Left ventricle myocardium inferior (tissue), 1 donor: ENCODE measurements at places on chromosomes 3 and 15.

- DNase-seq = peak; percentile 71
Measured at GRCh38 chr3:177358091-177358976, 161.1 kb upstream of the TBL1XR1 start.

DNA sequence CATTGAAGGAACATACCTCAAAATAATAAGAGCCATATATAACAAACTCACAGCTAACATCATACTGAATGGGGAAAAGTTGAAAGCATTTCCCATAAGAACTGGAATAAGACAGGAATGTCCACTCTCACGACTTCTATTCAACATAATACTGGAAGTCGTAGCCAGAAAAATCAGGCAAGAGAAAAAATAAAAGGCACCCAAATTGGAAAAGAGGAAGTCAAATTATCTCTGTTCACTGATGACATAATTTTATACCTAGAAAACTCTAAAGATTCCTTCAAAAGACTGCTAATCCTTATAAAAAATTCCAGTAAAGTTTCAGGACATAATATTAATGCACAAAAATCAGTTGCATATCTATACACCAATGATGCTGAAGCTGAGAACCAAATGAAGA, 34.9 kb downstream of the SLC2A2 start:
- no peak for DNase-seq

DNA sequence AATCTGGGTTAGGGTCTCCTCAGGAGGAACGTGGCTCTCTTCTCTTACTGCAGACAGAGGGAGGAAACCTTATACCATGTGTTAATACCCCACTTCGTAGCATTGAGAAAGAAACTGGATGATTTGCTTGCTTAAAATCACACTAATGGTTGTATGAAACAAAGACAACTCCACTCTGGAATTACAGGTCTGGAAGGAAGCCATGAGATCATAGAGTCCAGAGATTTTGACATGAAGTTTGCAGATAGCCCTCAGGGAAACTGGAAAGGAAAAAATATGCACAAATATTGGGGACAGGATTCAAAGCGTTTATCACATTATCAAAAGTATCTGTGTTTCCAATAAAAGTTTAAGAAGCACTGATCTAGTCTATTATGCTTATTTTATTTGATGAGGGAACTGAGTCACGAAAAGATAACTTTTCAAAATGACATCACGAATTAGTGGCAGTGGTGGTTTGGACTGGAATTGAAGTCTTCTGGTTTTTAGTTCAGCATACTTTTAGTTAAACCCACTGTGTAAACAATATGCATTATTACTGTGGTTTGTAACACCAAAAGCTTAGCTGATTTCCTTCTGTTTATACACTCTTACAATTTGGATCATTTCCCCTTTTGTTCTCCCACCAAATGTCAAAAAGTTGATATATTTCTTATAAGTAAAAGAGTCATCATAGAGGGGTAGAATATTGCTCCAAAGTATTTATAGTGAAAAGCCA, 16.8 kb downstream of the FGF7 start:
- no peak for DNase-seq

DNA sequence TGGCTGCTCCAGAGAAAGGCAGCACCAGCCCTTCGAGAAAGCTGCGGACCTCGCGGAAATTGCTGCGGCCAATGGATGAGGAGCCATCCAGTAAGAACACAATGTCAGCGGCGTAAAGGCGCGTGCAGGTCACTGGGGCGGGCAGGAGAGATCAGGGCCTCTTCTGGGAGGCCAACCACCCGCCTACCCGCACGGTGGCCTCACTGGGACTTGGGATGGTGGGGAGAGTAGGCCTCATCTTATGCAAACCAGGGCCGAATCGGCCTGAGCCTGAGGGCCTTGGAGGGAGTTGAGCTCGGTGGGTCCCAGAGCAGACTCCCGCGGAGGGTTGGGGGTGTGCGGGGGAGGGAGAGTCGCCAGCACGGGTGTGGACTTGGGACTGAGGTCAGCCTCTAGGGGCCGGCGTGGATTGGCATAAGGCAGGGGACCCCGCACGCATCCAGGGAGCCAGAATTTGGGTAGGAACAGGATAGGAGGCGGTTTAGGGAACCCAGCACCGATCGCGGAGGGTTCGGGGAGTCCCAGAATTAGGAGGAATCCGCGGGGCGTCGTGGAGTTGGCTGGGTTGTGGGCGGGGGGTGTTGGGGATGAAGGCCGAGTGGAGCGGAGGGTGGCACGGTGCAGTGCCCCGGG, 596 bp downstream of the COL7A1 start:
- no peak for DNase-seq

DNA sequence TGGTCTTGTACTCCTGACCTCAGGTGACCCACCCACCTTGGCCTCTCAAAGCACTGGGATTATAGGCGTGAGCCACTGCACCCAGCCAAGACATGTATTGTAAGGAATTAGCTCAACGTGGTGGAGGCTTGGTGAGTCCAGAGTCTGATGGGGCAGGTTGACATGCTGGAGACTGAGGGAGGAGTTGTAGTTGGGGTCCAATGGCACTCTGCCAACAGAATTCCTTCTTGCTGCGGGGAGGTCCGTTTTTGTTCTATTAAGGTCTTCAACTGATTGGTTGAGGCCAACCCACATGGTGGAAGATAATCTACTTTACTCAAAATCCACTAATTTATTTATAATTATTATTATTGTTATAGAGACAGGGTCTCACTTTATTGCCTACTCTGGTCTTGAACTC, 30.1 kb downstream of the PLA2G4D start:
- no peak for DNase-seq

DNA sequence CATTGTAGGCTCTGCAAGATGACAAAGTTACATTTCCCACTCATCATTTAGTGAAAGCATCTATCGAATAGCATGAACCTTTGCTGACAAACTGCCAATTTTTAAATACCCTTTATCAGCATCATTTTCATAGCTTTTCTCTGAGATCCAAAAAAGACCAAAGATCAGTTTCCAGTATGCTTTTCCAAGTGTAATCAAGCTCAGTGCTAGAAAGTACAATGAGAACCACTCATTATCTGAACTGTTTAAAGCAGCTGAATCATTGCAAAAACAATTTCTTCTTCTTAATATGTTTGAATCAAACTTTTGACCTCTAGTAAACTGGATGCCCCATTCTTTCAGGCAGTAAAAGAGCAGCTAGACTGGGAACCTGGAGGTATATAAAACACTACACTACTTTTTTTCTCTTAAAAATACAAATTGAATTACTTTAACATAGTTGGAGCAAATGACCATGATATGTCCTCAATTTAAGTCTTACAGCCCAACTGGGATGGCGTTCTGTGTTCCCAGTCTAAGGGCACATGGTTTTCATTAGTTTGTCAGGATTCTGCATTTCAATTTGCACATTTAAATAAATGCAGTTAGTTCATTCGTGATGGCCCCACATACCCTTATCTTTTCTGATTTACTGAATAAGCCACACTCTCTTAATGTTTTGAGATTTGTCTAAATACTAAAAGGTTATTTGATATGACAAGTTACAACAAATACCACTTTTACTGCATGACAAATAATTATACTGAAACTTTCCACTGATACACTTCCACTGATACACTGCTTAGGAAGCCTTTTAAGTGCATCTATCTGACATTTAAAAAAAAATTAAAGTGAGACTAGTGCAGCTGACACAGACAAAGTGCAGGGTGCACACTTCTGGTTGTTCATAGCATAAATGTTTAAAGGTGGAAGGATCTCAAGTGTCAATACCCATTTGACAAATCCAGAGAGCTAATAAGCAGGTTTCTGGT, 146.0 kb upstream of the FRMD4B start:
- no peak for DNase-seq

- no peak for DNase-seq
Measured at GRCh38 chr3:21747966-21748555, 2.9 kb downstream of the ZNF385D start.

DNA sequence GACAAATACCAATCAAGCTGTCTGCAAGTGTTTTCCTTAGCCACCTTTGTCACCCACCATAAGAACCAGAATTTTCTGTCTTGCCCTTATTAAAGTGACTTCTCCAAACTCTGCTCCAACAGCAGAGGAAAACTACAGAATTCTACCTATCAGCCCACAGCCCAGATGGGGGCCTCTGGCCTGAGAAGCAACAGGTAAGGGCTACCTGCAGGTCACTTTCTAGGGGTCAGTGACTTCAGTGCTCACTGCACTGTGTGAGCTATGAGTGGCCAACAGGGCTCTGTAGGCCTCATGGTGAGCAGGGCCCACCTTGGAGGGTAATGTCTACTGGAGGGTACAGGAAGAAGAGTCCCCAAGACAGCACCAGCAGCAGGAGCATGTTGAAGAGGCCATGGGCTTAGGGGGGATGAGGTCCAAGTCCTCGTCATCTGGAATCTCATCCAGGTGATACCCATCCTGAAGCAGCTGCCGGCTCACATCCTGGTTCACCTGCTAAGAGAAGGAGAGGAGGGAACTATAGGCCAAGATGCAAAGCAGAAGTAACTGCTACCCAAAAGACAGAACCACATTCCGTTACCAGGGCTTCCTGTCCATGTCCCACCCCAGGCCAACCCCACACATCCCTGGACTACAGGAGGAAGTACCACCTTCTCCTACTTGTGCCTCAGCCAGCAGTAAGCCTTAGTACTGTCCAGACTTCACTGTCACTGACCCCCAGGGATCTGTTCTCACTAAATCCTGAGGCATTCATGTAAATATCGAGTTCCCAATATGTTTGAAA, 4.2 kb downstream of the FAM219B start:
- DNase-seq = no peak

GRCh38 chr3:140896997-140897396, 44.6 kb upstream of the SLC25A36 start:
- DNase-seq = no peak

GRCh38 chr3:189099031-189099471, 72.7 kb upstream of the TPRG1 start:
- DNase-seq = peak; percentile 87

GRCh38 chr3:57393977-57394376, 101.5 kb upstream of the ASB14 start:
- DNase-seq = no peak

DNA sequence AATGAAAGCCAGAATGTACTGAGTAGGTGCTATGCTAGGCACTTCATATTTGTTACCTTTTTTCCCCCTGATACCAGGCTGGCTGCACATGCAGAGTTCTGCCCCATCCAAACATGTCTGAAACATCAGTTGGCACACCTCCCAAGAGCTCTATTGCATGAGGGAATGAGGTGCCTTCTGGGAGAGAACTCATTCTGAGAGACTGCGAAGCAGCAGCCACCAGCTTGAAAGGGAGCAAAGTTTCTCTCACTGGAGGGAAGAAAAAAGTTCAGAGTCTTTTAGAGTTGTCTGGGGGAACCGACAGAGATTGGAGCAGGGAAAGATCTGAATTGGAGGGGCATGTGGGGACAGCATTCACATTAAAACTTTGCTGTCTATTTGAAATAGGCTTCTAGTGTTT, 84.1 kb downstream of the AGBL1 start:
- no peak for DNase-seq

DNA sequence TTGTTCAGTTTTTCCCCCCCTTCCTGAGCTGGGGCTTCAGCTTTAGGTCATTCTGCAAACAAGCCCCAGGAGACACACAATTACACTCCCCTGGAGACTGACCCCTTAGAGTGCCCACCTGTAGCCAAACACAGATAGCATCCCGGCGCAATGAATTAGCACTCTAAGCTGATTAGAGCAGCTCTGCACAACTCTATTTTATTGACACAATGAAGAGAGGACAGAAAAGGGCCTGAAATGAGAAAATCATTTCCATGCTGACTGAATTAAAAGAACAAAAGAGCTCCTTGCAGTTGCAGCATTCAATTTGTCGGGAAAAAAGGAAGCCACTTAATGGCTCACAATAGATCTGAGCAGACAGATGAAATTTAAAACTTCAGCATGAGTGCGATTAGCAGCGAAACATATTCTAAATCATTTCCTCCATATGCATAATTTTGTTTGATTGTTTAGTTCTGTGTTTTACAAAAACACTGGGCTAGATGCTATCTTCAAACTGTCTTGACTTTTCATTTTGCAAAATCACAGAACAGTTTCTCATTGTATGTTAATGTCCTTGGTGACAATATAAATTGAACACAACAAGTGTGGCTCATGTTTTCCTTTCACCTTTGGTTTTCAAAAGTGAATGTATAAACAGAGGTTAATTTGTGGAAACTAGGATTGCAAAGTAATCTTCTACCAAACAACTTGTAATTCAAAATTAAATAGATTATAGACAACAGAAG, 308.6 kb downstream of the MECOM start:
- no peak for DNase-seq

DNA sequence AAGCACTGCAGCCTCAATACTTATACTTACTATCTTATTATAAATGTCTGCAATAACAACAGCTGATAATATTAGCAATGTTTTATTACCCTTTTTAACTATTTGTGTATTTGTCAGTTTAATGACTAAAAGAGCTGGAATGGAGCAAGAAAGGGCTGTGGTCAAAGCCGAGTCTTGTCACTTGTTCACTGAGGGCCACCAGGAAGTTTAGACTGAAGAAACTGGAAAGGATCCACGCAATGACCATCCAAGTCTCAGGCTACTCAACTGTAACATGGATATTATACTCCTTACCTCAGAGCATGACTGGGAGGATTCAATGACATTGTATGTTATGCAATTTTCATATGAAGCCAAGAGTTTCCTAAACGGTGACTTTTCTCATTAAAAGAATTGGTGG, 90.4 kb downstream of the TJP1 start:
- DNase-seq = no peak

DNA sequence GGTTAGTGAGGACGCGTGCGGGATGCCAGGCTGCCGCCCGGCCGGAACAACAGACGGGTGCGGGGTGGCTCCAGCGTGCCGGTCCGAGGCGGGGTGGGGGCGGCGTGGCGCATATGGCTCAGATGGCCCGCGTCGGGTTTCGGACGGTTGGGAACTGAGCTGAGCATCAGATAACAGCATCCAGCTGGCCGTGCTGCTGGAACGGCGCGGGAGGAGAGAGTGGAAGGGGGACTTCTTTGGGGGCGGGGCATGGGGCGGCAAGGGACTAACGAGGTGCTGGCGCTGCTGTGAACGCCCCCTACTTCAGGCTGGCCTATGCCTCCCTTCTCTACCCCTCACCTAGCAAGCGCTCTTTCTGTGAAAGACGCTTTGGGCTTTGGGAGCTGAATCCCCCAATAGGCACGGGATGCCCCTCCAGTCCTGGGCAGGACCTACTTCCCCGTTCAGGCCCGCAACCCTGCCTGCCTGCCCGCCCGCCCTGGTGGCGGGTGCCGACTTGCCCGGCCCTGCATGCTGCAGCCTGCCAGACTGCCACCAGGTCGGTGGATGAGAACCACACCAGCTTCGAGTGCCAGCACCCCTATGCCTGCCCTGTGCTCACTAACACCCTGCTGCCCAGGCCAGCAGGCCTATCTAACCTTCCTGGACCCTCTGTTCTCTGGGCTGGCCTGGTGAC, 542 bp downstream of the INKA1 start:
- DNase-seq = no peak

DNA sequence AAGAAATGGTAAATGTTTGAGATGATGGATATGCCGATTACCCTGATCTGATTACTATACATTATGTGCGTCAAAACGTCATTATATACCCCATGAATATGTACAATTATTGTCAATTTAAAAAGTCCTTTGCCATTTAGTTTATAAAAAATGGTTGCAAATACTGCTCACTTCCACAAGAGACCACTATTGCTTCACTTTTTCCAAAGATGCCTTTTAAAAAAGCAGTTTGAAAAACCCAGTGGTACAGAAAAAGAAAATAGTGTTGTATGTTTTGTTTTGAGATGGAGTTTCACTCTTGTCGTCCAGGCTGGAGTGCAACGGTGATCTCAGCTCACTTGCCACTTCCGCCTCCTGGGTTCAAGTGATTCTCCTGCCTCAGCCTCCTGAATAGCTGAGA, 39.3 kb downstream of the EDEM1 start:
- no peak for DNase-seq
